ENCODE measurements at places on chromosomes 4 and X. TPM values are rescaled to one million over a fixed set of nuclear protein-coding genes. Genes with fewer than 3 reads are reported as not detected.

GRCh38 chr4:71009890-71010588 is 16.6 kb downstream of the DCK start:
- no peak for DNase-seq

DNA sequence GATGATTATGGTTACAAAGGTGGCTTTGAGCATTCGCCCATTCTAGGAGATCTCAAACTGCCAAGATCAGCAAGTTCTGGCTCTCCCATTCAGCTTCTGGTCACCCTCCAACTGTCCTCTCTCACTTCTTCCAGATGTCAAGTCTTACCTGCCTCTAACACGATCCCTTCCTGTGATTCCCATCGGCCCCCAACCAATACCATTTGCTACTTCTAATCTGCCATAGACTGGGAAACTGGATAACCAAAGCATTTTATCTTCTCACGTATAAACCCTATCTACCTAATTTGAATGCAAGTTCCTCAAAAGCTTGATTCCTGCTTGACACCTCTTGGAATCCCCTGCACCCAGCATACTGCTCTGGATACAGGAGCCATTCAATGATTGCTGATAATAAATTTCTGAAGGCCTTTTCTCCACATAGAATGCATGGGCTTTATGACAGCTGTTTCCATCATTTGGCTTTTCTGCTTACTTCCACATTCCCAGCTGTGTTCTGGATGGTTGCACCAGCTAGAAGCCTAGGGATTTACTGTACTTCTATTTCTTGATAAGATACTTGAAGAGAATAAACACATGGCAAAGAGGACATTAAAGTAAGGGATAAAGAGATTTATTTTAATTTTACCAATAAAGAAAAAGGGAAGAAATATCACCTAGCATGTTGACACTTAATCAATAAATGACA is 9.6 kb downstream of the GPC4 start:
- no peak for DNase-seq

- DNase-seq: no peak
Measured at GRCh38 chr4:70925899-70926635, 23.9 kb downstream of the MOB1B start.

DNA sequence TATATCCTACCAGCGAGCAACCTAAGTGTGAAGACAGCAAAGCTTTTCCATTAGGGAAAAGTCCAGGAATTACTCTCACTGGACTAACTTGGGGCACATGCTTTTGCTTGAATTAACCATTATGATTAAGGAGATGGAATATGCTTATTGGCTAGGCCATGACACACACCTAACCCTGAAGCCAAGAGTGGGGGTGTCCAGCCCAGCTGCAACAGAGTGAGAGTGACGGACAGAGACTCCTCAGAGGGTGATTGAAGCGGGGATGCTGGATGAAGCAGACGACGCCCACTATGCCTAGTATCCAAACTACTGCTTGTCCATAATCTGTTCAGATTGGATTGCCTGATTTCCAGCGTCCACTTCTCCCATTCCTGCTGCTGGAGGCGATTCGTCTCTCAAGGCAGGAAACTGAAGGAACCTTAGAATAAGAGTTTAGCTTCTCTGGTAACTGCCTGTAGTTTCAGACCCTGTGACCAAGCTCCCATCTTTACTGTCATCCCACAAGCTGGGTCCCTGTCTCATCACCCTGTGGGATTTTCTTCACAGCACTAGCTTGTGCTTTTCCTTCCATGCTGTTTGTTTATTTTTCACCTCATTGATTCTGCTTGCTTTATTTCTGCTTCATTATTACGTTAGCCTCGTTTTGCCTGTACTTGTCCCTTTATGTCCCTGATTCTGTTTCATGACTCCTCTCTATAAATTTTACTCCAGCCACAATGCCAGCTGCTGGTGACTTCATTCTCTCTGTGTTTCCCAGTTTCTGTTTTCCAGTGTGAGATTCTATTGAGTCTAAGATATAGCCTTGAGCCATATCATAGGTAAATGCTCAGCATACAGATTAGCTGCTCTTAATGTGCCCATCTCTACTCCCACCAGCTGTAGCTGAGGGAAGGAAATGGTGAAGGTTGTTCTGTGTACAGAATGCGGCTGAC is 19.0 kb downstream of the FAM47E start:
- no peak for DNase-seq

DNA sequence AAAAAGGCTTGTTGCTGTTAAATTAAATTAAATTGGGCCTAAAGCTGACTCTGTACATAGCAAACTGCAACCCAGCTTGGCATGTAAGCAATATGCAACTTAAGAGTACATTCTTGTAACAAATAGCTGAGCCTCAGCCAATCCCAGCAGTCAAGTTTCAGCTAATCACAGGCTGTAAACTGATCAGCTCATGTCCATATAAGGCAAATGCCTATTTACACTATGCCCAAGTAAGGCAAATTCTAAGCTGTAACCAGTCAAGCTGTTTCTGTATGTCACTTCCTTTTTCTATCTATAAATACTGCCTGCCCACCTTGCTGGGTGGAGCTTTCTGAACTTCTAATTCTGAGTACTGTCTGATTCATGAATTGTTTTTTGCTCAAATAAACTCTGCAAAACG is 429.1 kb upstream of the FTHL17 start:
- no peak for DNase-seq

DNA sequence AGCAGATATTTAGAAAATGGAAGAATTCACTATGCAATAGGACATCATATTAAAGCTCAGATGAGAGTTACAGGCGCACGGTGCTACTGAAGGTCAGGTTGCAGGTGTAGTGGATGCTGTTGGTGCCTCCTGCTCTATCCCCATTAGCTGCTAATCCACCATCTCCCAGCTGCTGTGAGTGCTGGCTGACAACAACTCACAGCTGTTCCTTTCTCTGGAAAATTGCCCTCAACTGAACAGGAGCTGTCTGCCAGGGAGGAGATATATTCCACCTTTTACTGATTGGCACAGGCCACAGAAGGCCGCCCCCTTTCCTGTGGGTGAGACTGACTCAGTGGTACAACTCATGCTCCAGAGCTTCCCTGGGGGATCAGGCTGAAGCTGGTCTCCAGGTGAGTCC is 48.7 kb downstream of the UCHL1 start:
- no peak for DNase-seq

Gene CNGA1
- total RNA-seq: not detected

Gene HS6ST2
- total RNA-seq: 0.08 TPM

DNA sequence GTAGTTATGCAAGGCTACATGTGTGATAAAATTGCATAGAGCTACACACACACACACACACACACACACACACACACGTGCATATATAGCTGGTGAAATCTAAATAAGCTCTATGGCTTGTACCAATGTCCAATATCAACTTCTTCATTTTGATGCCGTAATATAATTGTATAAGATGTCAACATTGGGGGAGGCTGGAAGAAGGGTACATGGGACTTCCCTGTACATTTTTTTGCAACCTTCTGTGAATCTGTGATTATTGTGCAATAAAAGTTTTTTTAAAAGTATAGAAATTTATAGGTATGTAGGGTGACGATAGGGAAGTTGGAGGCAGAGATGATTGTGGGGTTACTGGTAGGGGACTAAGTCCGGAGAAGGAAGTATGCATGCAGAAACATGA is 105.5 kb downstream of the HDAC8 start:
- DNase-seq: no peak

- no peak for DNase-seq
Measured at GRCh38 chr4:143441678-143442077, 71.8 kb upstream of the SMARCA5 start.

Gene PAGE1
- total RNA-seq: not detected

Gene LIMCH1
- total RNA-seq: 294 TPM

- no peak for DNase-seq
Measured at GRCh38 chr4:38365261-38365660, 298.7 kb upstream of the KLF3 start.

Gene TLR1
- total RNA-seq: 4.3 TPM

- no peak for DNase-seq
Measured at GRCh38 chr4:159232465-159233106, 129.7 kb downstream of the RAPGEF2 start.

Gene MAGEE2
- 0.16 TPM for total RNA-seq

DNA sequence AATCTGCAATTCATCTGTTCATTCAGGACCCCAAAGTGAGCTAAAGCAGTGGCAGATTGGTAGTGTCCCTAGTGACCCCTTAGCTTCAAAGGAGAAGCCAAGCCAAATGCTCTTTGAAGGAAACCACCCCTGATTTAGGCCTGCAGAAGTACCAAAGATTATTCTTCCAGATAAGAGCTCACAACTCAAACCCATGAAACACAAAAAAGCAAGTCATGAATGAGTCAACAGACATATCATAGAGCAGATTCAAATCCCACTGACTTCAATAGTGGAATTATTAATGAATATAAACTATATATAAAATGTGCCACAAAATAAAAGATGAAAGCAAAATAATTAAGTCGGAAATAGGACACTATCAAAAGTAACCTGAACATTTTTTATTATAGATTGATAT is 197.6 kb downstream of the SCFD2 start:
- no peak for DNase-seq

Gene KLF8
- total RNA-seq: 3.1 TPM

- no peak for DNase-seq
Measured at GRCh38 chr4:1417522-1418390, 11.5 kb upstream of the NKX1-1 start.

- DNase-seq: no peak
Measured at GRCh38 chr4:20960291-20960690, 260.0 kb downstream of the PACRGL start.

DNA sequence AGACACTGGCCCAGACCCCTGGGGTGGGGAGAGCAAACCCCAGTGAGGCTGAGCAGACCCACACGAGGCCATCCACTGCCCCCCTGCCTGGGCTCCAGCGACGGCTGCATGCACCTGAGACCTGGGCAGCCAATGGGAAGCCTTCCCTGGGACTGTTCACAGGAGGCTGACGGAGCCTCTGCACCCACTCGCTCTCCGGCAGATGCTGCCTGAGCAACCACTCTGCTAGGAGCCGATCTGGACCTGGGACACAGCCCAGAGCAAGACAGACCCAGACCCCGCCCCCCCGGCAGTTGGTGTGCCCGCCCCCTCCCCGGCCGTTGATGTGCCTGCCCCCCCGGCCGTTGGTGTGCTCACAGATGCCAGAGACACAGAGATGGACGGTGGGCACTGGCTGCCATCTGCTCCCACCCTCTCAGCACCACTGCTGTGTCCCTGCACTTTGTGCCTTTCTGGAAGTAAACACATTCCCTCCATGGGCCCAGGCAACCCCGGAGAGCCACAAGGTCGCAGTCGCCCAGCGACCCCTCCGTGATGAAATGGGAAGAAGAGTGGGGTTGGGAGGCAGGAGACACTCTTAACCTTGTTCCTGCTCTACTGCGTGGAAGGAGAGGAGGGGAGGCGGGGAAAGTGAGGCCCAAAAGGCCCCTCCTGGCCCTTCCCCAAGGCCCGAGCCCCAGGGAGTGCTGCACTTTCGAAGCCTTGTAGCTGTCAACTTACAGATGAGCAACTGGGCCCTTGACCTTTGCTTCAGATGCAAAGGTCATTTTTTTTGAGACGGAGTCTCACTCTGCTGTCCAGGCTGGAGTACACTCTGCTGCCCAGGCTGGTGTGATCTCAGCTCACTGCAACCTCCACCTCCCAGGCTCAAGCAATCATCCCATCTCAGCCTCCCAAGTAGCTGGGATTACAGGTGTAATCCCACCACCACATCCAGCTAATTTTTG is 62.0 kb downstream of the ZFYVE28 start:
- no peak for DNase-seq

Gene REPS2
- total RNA-seq: 10.1 TPM

Data from Right ventricle myocardium inferior (tissue), 1 donor.